ENCODE measurements at places on chromosomes 2 and 18.
A peak's percentile ranks its signal among the peaks of the same experiment; 100 is the strongest.

DNA sequence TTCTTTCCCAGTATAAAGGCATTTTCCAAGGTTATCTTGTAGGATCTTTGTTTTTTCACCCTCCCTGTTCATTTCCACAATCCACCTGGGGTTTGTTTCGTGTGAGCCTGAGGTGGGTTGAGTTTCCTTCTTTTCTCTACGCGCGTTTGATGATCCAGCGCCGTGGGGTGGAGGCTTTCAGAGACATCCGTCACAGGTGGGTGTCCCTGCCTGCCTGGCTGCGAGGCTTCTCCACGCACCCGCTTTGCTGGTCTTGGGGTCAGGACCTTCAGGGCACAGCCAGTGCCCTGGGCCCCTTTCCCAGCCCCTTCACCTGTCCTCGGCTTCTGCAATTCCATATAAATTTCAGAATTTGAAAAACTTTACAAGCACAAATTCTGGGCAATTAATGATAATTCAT lies 109.0 kb upstream of the ALKAL2 start:
- DNase-seq: no peak

DNA sequence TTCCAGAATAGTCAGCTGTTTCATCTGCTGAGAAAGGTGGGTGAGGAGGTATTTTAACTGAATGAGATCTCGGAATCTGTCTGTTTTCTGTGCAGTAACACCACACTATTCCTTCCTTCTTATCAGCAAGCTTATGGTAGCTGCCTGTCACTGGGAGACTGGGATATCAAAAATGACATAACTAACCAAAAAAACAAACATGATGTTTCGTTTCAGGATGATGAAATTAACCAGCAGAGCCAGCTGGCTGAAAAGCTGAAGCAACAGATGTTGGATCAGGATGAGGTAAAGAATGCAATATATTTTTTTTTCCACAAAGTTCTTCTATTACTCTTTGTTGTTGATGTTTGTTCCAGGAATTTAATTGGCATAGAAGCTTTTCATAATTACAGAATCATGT lies 59.8 kb upstream of the LYPD6B start:
- no peak for DNase-seq

GRCh38 chr2:226247289-226248275 lies 552.0 kb downstream of the IRS1 start:
- DNase-seq: no peak

- no peak for DNase-seq
These were observed 60.8 kb downstream of the SLC40A1 start for GRCh38 chr2:189519631-189520387.

DNA sequence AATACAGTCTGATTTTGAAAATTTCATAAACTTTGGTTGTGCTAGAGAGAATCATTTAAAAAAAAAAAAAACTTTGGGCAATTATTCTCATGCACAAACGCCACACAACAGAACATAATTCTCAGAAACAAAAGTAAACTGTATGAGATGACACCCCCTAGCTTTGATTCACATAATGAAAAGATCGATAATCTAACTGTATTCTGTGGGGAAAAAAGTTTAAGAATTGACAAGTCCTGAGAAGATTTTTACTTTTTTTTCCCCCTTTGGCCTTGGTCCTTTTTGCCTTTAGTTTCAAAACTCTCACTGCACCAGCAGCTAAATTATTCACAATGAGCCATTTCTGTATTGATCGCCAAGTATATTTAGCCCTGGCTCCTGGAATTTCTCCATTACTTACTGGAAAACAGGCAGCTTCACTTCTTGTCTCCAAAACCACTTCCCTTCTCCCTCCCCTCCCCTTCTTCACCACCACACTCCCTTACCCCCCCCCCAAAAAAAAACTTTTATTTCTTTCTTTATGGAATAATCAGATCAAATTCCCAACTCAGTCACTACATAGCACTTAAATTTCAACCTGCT lies 2.0 kb downstream of the IKZF2 start:
- DNase-seq: no peak

DNA sequence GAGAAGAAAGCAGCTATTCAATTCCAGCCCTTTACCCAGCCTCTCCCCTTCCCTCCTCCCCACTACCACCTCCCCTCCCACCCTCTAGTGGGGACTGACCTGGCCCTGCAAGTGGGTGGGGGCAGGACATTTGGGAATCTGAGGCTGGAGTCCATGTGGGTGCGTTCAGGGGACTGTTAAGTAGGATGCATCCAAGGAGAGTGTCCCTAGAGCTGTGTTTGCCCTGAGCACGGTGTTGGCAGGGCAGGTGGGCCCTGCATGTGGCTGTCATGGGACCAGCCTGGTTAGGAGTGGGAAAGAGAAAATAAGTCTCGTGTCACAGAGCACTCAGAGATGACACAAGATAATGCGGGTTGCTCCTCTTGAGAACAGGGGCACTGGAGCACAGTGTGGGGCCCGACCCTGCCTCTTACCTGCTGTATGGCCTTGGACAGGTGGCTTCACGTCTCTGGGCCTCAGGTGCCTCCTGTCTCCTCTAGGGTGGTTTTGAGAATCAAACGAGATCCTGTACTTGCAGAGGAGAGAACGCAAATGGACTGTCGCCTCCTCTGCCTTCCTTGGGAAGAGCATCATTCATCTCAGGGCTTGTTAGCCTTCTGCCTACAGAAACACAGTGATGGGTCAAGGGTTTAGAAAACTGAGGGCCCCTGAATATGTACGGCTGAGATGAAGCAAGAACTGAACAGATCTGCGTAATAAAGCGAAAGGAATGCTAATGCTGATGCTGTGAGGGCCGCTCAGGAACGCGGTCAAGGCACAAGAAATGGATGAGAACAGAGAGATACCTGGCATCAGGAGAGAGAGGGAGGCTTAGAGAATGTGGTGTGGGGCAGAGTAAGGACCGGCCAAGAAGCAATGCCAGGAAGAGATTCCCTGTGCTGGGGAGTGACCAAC lies 187.7 kb upstream of the HAAO start:
- no peak for DNase-seq

- peak; percentile 70 for DNase-seq
These were observed 35.0 kb upstream of the PSMD14 start for GRCh38 chr2:161273038-161273760.

DNA sequence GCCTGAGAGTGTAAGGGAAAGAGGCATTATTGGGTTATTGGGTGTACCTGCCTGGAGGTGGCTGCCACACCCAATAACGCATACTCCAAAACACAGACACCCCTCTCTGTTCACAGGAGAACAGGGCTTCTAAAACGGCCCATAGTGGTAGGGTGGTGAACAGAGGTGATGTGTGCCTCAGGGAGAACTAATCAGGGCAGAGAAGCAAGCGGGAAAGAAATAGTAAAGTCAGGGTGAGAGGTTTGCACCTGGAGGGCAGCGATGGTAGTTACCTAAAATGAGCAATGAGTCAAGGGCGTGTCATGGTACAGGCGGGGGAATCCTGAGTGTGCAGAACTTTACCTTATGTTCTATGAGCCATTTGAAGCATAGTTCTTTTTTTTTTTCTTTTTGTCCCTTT lies 21.6 kb upstream of the VPS4B start:
- DNase-seq: no peak

- DNase-seq: no peak
These were observed 67.8 kb upstream of the MAP4K3 start for GRCh38 chr2:39504790-39505335.

- DNase-seq: no peak
These were observed 627 bp downstream of the WIPF1 start for GRCh38 chr2:174597009-174597344.

GRCh38 chr2:36530178-36530982 lies 67.6 kb downstream of the FEZ2 start:
- DNase-seq: no peak

DNA sequence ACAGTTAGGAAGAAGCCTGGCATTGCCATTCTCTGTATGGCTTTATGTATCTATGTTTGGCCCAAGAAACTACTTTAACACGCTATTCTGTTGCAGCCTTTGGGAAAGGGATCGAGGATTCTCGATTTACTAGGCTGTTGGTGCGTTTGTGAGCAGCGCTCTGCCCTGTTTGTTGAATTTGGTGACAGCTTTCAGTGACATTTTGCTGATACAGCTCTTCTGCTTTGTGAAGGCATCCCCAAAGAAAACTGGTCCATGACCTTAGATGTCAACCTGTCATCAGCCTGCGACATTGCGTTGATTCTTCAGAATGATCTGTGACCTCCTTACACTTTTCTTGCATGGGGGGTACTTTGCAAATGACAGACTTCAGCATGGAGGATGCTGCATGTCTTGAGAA lies 431.5 kb downstream of the ARHGAP15 start:
- no peak for DNase-seq

DNA sequence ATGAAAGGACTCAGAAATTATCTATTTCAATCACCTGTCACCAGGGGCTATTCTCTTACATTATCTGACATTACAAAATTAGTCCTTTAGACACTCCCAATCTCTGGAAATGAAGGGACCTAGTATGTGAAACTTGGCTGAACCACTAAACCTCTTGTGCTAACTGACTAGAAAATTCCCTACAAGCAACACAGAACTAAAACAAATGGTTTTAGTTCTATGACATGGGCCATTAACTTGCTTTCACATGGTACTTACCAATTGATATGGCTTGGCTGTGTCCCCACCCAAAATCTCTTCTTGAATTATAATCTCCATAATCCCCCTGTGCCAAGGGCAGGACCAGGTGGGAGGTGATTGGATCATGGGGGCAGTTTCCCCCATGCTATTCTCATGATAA lies 16.6 kb downstream of the SERPINE2 start:
- DNase-seq: no peak

GRCh38 chr2:167964650-167965413 lies 282.6 kb downstream of the STK39 start:
- no peak for DNase-seq

DNA sequence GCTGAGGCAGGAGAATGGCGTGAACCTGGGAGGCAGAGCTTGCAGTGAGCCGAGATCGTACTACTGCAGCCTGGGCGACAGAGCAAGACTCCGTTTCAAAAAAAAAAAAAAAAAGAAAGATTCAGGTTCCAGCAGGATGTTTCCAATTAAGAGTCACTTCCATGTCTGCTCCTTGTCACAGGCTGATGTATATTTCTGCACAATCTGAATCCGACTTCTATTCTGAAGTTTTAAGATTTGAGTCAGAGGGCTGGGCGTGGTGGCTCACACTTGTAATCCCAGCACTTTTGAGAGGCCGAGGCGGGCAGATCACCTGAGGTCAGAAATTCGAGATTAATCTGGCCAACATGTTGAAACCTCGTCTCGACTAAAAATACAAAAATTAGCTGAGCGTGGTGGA lies 24.7 kb downstream of the SNRPD1 start:
- DNase-seq: no peak
